ENCODE measurements at places on chromosomes 7 and 10.

- no peak for DNase-seq
Observed at GRCh38 chr10:89838044-89838615, 136.7 kb downstream of the KIF20B start.

GRCh38 chr10:33832124-33832787, 497.8 kb upstream of the NRP1 start:
- DNase-seq, result no peak

- DNase-seq, result no peak
Observed at GRCh38 chr7:156963472-156963871, 14.0 kb downstream of the NOM1 start.

- DNase-seq, result peak; percentile 52
Observed at GRCh38 chr7:66296001-66296521, 90.9 kb downstream of the TPST1 start.

- peak; percentile 29 for DNase-seq
Observed at GRCh38 chr7:130144312-130145171, 60.7 kb downstream of the TMEM209 start.

GRCh38 chr7:155223503-155223902, 74.2 kb upstream of the INSIG1 start:
- DNase-seq, result no peak

- DNase-seq, result no peak
Observed at GRCh38 chr7:85115006-85115405, 71.8 kb downstream of the SEMA3D start.

DNA sequence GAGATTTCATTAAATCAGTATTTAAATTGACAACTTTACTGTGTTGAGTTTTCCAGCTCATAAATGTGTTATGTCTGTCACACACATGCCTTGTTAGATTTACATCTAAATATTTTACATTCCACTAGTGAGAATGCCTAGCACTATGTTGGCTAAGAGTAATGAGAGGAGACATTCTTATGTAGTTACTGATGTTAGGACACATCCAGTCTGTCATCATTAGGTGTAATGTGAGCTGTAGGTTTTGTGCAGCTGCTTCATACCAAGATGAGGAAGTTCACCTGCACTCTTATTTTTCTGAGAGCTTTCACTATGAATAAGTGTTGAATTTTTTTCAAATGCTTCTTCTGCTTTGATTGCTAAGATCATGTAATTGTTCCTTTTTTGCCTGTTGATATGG, 218.0 kb upstream of the IGFBP3 start:
- DNase-seq, result peak; percentile 69

- DNase-seq, result peak; percentile 52
Observed at GRCh38 chr10:119643306-119644204, 7.6 kb upstream of the BAG3 start.

DNA sequence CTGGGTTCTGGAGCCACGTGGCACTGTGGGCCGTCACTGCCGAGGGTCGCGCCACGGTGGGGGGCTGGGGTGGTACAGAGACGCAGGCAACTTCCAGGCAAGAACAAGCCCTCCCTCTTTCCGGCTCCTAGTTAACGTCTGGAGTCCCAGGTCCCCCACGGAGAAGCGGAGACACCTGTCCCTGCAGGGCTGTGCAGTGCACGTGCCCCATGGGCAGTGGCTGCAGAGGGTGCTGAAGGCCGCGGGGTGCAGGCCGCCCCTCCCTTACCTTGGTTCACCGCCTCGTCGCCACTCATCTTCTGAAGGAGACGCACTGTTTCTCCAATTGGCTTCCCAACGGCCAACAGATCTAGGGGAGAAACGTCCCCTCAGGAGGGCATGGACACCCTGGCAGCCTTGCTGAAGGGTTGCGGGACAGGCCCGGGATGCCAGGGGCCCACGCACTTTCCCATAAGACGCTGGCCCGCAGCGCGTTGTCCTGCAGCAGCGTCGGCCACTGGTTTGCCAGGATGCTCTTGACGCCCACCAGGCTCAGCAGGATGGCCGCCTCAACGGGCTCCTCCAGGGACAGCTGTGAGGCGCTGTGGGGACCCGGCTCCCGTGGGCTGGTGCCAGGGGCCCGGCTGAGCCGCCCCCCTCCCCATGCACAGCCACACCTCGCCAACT, 24.3 kb upstream of the NKX6-2 start:
- DNase-seq, result no peak

- no peak for DNase-seq
Observed at GRCh38 chr7:91169830-91170191, 94.4 kb upstream of the FZD1 start.

GRCh38 chr7:124796771-124797170, 31.2 kb upstream of the GPR37 start:
- DNase-seq, result no peak

DNA sequence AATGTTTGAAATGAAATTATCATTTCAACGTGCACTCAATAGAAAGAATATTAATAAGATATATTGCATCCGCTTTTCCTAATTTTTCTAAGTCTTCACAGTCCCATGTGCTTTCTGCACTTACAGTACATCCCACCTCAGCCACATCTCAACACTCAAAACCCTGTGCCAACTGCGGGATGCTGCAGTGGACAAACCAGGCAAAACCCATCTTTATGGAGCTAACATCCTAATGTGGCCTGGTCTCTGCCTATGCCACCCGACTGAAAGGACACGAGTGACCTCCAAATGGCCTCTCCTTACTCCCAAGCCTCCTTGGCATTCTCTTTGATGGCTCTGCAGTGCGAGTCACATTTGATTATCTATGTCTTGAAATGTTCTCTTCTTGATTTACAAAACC, 57.4 kb upstream of the ADRB1 start:
- no peak for DNase-seq

- DNase-seq, result no peak
Observed at GRCh38 chr7:108360058-108360800, 96.0 kb downstream of the NRCAM start.

GRCh38 chr7:71868797-71869196, 543.3 kb downstream of the CALN1 start:
- no peak for DNase-seq

DNA sequence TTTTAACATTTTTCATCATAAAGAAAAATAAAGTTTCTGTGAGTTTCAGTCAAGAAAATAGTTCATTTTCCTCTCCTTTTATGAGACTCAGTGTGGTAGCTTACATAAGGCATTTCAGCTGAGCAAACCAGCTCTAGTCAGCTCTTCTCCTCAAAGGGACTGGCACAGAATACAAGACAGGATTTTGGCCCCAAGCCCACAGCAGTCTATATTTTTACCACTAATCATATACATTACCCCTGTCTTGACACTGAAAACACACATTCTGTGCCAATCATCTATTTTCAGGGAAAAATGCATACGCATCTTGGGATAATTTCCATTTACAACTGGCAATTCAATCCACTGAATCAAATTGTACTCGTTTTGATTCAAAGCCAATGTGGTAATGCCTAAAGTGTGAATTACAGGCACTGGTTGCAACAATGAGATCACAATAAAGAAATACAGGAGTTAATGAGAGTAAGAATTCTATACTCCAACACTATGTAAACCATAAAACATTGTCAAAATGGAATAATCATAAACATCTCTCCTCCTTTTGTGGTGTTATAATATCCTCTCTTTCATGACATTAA, 186.4 kb downstream of the CACNA2D1 start:
- DNase-seq, result no peak

GRCh38 chr7:4683043-4683883, 1.2 kb downstream of the FOXK1 start:
- DNase-seq, result no peak

All from AG09309 (cell line).